ENCODE measurements at places on chromosomes 1 and 21.

DNA sequence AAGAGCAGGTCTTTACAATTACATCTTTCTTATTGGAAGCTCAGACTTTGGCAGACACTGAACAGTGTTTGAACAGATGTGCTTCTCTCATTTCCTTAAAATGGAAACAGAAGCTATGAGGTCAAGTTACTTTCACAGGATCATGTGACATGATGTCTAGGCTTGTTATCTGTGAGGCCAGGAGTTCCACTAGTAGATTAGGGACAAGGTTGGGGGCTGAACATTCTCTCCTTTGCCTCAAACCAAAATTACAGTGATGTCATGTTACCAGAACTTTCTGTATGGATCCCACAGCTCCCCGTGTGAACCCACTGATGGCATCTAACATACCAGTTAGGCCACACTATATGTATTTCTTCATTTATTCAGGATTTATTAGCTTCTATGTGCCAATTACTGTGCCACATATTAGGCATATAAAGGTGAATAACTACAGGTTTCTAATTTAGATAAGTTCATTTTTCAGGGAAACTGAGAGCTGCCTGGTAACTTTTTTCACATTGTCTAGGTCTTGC, 6.0 kb downstream of the DYNLT5 start:
- no peaks in the 10 kb centered on the region for H3K27me3 ChIP-seq
- H3K4me3 ChIP-seq, result no peak overlapping the region
- H3K36me3 ChIP-seq, result no peaks in the 10 kb centered on the region
- H3K27ac ChIP-seq, result no peak overlapping the region

DNA sequence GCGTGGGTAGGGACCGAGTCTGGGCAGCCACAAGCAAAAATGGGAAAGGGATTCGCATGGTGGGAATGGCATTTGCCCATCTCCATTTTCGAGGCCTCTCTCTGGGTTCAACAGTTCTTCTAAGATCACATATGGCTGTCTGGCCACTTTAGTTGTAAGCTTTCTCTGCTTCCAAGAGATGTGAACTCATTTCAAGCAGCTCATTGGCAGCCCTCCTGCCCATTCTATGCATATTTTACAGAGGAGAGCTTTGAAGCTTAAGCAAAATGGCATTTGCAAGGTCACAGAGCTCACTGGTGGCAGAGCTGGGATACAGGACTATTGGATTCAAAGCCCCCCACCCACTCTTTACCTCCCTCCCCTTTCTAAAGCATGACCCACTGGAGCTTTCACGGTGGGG, 93.7 kb downstream of the HHIPL2 start:
- H3K4me1 ChIP-seq, result peaks cover 16% of the 10 kb centered on the region
- DNase-seq, result no peak
- H3K27me3 ChIP-seq, result no peaks in the 10 kb centered on the region
- H3K4me3 ChIP-seq, result no peak overlapping the region
- no peaks in the 10 kb centered on the region for H3K36me3 ChIP-seq

DNA sequence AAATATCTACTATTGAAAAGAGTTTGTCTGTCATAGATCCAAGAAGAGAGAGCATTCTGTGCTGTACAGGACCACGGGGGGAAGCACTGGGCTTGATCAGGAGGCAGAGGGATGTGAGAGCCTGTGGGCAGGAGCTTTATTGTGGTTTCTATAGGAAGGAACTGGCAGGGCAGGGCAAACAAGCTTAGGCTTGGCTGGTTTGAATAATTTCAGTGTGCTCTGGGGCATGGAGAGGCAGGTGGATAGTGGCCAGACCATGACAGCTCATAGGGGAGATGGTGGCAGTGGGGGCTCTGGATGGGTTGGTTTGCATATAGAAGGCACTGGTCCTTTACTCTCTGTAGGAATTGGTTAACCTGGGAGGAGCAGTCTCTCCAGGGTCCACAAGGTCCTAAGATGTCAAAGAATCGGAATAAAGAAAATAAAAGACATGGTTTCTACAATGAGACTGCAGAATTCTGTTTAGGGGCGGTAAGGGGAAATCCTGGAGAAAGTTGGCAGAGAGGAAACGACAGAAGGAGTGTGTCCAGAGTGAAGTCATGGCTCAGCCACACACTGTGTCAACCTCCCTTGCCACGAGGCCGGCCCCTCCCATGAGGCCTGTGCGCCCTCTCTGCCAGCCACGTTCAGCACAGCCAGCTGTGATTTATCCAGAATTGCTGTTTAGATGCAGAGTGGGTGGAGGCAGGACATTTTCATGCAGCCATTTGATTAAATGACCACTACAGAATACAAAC, 81.7 kb upstream of the PGBD5 start:
- no peaks in the 10 kb centered on the region for H3K4me1 ChIP-seq
- H3K36me3 ChIP-seq, result no peaks in the 10 kb centered on the region
- H3K4me3 ChIP-seq, result no peak overlapping the region
- no peaks in the 10 kb centered on the region for H3K27me3 ChIP-seq
- no peak overlapping the region for H3K27ac ChIP-seq
- DNase-seq, result peak; percentile 25

DNA sequence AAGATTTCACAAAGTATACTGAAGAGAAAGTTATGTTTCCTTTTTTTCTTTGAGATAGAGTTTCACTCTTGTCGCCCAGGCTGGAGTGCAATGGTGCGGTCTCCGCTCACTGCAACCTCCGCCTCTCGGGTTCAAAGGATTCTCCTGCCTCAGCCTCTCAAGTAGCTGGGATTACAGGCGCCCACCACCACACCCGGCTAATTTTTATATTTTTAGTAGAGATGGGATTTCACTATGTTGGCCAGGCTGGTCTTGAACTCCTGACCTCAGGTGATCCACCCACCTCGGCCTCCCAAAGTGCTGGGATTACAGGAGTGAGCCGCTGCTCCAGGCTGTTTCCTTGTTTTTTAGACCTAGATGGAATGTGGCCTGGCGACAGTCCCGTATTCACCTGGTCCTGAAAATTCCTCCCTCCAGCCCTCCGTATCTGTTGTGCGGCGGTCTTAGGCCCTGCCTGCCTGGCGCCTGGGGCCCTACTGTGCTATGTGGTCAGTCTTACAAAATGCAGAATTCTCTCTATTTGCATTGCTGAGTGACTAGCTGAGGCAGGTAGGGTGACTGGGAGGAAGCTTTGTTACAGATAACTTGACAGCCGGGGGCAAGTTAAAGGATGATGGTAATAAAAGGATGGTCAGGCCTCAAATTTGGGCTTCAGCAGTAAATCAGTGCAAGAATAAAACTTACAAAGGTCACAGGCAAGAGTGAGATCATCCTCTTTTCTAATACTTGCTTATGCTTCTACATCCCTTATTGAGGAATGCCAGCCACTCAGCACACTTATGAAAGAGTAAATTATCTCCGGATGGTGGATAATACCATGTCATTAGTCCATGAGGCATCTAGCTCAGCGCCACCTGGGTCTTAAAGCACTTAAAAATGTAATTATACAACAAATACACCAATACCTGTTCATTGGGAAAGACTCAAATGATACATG, 30.3 kb downstream of the PARK7 start:
- peaks cover 21% of the 10 kb centered on the region for H3K36me3 ChIP-seq
- H3K4me3 ChIP-seq, result no peak overlapping the region
- no peaks in the 10 kb centered on the region for H3K27me3 ChIP-seq
- no peak overlapping the region for H3K27ac ChIP-seq
- DNase-seq, result no peak

- H3K4me1 ChIP-seq, result no peaks in the 10 kb centered on the region
- no peak for DNase-seq
- H3K36me3 ChIP-seq, result no peaks in the 10 kb centered on the region
- peaks cover 2% of the 10 kb centered on the region for H3K27me3 ChIP-seq
- no peak overlapping the region for H3K27ac ChIP-seq
These were observed 26.4 kb upstream of the KCNAB2 start for GRCh38 chr1:6019166-6019845.

GRCh38 chr1:119906927-119907652, 10.8 kb upstream of the ADAM30 start:
- no peak for DNase-seq
- no peak overlapping the region for H3K27ac ChIP-seq
- no peaks in the 10 kb centered on the region for H3K27me3 ChIP-seq
- no peaks in the 10 kb centered on the region for H3K4me1 ChIP-seq

- no peak within 1 kb of the TSS for H3K4me3 ChIP-seq
- no peak for DNase-seq
- H3K27ac ChIP-seq, result no peak within 1 kb of the TSS
- no peaks in the 10 kb centered on the region for H3K36me3 ChIP-seq
These were observed at the start of gene IL10 for GRCh38 chr1:206772243-206772937. IL10 (minus strand) TSS chr1:206772494; CDS start chr1:206772435, 59 bp downstream.

GRCh38 chr21:38297194-38297631, 40.4 kb downstream of the KCNJ15 start:
- H3K4me3 ChIP-seq, result no peak overlapping the region
- H3K27ac ChIP-seq, result no peak overlapping the region
- H3K36me3 ChIP-seq, result no peaks in the 10 kb centered on the region
- no peak for DNase-seq

- no peak overlapping the region for H3K4me3 ChIP-seq
- H3K4me1 ChIP-seq, result no peaks in the 10 kb centered on the region
- H3K27me3 ChIP-seq, result no peaks in the 10 kb centered on the region
- H3K27ac ChIP-seq, result no peak overlapping the region
These were observed 24.3 kb downstream of the PER3 start for GRCh38 chr1:7808253-7808844.

GRCh38 chr1:54267815-54268761, 68.1 kb downstream of the MRPL37 start:
- peaks cover 33% of the 10 kb centered on the region for H3K4me1 ChIP-seq
- no peaks in the 10 kb centered on the region for H3K36me3 ChIP-seq
- H3K27me3 ChIP-seq, result no peaks in the 10 kb centered on the region
- DNase-seq, result no peak

Measured in psoas muscle (tissue), 8 donors.